ENCODE measurements at places on chromosomes 4 and X. TPM values are rescaled to one million over a fixed set of nuclear protein-coding genes. Genes with fewer than 3 reads are reported as not detected.

DNA sequence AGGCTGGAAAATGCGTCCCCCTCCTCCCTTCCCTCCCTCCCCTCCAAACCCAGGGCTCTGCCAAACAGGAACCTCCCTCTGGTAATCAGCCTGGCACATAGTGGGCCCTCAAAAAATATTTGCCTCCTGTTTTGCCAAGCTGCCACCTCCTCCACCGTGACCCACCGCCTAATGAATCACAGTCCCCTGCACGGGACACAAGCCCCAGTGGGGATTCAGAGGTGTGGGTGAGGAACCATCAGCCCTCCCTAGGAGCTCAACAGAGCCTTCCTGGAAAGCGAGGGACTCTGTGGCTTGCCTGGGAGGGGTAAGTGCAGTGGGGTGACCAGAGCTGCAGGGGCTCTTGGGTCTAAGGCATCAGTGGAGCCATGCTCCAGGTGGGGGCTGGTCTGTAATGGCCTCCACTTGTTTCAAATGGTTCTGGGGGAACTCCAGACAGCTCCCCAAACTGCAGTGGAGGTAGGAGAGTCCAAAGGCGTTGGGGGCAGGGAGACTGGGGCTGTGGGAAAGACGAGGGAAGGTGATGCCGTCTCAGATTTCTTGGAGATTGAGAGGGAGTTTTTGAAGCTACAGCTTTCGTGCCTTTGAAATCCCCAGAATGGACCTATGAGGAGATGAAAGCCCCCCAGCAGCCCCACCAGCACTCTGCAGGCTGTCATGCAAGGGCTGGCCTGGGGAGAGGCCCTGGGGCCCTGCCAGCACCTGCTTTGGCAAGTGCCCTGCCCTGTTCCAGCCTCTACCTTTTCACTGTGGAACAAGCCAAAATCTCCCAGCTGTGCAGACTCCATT, 1.0 kb upstream of the PPP2R2C start:
- no peaks in the 10 kb centered on the region for H3K36me3 ChIP-seq
- DNase-seq: peak; percentile 34
- peaks cover 85% of the 10 kb centered on the region for H3K27me3 ChIP-seq
- H3K4me3 ChIP-seq: peak overlapping the region; percentile 45
- H3K4me1 ChIP-seq: no peaks in the 10 kb centered on the region

GRCh38 chrX:67587946-67588624, 44.3 kb downstream of the AR start:
- H3K27me3 ChIP-seq: no peaks in the 10 kb centered on the region
- no peak overlapping the region for H3K27ac ChIP-seq
- peaks cover 1% of the 10 kb centered on the region for H3K36me3 ChIP-seq
- no peak overlapping the region for H3K4me3 ChIP-seq
- DNase-seq: no peak

GRCh38 chr4:186651624-186652023, 72.0 kb downstream of the FAT1 start:
- H3K27me3 ChIP-seq: no peaks in the 10 kb centered on the region
- peak overlapping the region; percentile 20 for H3K4me3 ChIP-seq
- no peak for DNase-seq

- H3K27ac ChIP-seq: no peak overlapping the region
- no peaks in the 10 kb centered on the region for H3K36me3 ChIP-seq
- H3K27me3 ChIP-seq: no peaks in the 10 kb centered on the region
Measured at GRCh38 chrX:67289055-67289499, 254.7 kb upstream of the AR start.

GRCh38 chr4:123284168-123284567, 112.4 kb upstream of the SPRY1 start:
- peaks cover 22% of the 10 kb centered on the region for H3K4me1 ChIP-seq
- H3K27ac ChIP-seq: peak overlapping the region; percentile 5
- no peak overlapping the region for H3K4me3 ChIP-seq
- peaks cover 11% of the 10 kb centered on the region for H3K36me3 ChIP-seq
- DNase-seq: no peak

GRCh38 chr4:47647029-47647428, 162.0 kb downstream of the ATP10D start:
- H3K4me3 ChIP-seq: no peak overlapping the region
- no peak overlapping the region for H3K27ac ChIP-seq
- no peaks in the 10 kb centered on the region for H3K27me3 ChIP-seq
- H3K36me3 ChIP-seq: no peaks in the 10 kb centered on the region

- no peak for DNase-seq
- no peaks in the 10 kb centered on the region for H3K27me3 ChIP-seq
- H3K4me1 ChIP-seq: no peaks in the 10 kb centered on the region
- no peak overlapping the region for H3K4me3 ChIP-seq
- H3K27ac ChIP-seq: no peak overlapping the region
- peaks cover 12% of the 10 kb centered on the region for H3K36me3 ChIP-seq
Measured at GRCh38 chr4:957231-957580, 16.2 kb downstream of the DGKQ start.

DNA sequence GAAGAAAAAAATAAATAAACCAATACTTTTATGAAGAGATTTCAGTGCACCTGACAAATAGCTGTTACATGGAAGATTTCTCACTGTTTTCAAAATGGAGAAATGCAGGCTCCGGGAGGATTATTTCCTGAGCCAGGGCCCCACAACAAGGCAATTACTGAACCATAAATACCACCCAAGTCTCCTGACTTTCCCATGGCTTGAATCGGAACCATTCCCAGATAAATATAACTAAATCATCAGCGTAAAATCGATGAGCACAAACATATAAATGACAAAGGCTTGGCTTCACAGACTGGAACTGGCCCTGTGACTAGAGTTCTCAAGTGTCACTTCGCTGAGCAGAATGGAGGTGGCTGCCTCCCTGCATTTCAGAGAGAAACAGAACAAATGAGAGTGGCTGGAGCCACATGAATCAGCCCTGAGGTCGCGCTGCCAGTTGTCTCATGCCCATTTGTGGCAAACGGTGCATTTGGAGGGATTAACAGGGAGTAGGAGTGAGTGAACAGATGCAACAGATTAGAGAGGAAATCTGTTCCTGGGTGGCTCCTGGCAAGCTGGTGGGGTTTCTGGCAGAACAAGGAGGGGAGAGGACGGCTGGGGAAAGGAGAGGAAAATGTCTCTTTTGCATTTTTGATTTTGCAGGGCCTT, 57.3 kb upstream of the STIM2 start:
- peaks cover 10% of the 10 kb centered on the region for H3K4me1 ChIP-seq
- H3K27me3 ChIP-seq: no peaks in the 10 kb centered on the region
- peaks cover 3% of the 10 kb centered on the region for H3K36me3 ChIP-seq
- H3K4me3 ChIP-seq: no peak overlapping the region

SPOCK3 gene
- 2.7 TPM for total RNA-seq

All from mesothelial cell of epicardium (in vitro differentiated cells).